Astrocyte of the cerebellum (primary cell): ENCODE measurements at places on chromosomes 3 and 15.

DNA sequence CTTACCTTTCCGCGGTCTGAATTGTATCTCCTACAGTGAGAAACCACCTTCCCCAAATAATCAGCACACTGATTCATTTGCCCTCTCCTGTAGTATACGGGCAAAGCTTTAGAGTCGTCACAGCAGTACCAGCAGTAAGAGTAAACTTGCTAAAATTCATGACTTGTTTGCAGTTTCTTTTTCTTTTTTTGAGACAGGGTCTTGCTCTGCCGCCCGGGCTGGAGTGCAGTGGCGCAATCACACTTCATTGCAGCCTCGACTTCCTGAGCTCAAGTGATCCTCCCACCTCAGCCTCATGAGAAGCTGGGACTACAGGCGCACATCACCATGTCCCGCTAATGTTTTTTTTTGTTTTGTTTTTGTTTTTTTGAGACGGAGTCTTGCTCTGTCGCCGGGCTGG lies 11.9 kb downstream of the SCAMP5 start:
- no peak for DNase-seq

DNA sequence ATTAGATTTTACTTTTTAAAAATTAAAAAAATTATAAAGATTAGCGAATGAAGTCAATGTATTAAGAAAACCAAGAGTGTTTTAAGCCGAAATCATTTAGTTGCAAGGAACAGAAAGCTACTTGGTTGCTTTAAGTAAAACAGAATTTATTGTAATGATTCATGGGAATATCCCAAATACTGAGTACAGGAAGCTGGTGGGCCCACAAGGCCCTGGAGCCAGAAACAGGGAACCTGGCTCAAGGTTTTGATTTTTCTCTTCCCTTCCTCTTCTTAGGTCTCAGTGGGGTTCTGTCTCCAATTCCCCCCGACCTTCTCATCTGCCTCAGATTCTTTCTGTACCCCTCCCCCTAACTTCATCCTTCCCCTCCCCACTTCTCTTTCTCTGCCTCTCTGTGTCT lies 229.0 kb downstream of the TLE3 start:
- no peak for DNase-seq

DNA sequence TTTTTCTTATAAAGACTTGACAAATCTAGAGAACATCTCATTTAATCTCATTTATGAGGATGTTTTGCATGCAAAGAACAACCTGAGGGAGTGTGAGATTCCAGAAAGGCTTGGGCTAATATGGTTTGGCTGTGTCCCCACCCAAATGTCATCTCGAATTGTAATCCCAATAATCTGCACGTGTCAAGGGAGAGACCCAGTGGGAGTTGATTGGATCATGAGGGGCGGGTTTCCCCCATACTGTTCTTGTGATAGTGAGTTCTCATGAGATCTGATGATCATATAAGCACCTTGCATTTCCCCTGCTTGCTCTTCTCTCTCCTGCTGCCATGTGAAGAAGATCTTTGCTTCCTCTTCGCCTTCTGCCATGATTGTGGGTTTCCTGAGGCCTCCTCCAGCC lies 103.0 kb downstream of the ZNF385D start:
- no peak for DNase-seq

GRCh38 chr3:120145542-120146285 lies 51.5 kb upstream of the GSK3B start:
- DNase-seq: no peak

- DNase-seq: no peak
Measured at GRCh38 chr15:94262201-94262600, 30.8 kb downstream of the MCTP2 start.

- no peak for DNase-seq
Measured at GRCh38 chr15:71362987-71363968, 248.0 kb downstream of the THSD4 start.

GRCh38 chr3:56787784-56788256 lies 13.9 kb downstream of the ARHGEF3 start:
- no peak for DNase-seq

DNA sequence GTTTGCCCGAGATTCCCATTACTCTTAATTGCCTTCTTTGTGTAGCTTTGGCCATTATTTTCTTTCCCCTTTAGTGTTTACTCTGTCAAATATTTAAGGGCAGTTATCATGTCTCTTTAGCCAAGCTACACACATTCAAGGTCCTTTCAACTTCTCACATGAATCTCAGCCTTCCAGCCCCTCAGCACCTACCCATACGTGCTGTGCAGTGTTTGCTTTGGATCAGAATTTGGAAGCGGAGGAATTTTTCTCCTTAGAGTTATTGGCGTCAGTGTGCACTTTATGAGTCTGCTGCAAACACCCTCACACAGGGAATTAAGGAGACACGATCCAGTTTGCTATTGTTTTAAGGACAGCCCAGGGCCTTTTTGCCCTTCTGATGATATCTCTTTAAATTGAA lies 231.6 kb downstream of the CACNA2D3 start:
- peak; percentile 6 for DNase-seq

GRCh38 chr3:156493887-156494286 lies 61.0 kb downstream of the SSR3 start:
- no peak for DNase-seq

GRCh38 chr3:115279939-115280338 lies 132.9 kb upstream of the ZBTB20 start:
- no peak for DNase-seq

GRCh38 chr15:45169608-45170480 lies 17.9 kb downstream of the SHF start:
- DNase-seq: no peak

DNA sequence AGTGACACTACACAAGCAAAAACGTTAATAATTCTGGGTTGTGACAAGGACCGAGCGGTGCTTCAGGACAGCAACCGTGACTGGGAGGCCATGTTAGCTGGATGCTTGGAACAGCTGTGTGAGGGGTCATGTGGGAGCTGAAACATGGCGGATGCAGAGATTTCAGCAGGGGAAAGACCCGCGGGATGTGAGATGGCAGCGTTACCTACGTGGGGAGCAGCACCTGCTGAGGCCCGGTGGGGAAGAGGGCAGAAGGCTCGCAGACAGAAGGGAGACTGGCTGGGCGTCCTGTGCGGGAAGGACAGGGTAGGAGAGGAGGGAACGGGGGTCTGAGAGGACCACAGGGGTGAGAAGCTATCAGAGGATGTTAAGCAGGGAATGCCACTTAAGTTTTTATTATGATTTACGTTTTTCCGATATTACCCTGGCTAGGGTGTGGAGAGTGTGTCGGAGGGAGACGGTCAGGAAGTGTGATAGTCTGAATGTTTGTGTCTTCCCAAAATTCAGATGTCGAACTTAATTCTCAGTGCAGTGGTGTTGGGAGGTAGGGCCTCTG lies 228.8 kb upstream of the LYSMD4 start:
- no peak for DNase-seq

GRCh38 chr3:136946978-136947377 lies 10.8 kb upstream of the IL20RB start:
- DNase-seq: no peak
